KBM-7 (cell line): ENCODE measurements at places on chromosomes 13 and 19.

DNA sequence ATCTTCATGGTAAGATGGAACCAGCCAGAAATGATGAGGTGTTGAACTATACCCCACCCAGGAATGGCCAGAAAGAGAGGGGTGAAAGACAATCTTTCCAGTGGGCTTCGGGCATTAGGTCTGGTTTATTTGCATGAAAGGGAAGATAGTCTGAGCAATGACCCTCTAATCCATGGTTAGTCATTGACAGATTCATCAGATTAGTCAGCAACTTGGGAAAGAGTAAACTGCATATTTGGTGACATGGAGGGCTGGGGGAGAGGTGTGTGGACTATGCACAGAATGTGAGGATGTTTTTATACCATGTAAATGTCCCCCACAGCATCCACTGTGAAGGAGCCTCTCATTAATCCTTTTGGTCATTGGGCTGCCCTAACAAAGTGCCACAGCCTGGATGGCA lies 30.1 kb upstream of the USP12 start:
- DNase-seq = no peak

DNA sequence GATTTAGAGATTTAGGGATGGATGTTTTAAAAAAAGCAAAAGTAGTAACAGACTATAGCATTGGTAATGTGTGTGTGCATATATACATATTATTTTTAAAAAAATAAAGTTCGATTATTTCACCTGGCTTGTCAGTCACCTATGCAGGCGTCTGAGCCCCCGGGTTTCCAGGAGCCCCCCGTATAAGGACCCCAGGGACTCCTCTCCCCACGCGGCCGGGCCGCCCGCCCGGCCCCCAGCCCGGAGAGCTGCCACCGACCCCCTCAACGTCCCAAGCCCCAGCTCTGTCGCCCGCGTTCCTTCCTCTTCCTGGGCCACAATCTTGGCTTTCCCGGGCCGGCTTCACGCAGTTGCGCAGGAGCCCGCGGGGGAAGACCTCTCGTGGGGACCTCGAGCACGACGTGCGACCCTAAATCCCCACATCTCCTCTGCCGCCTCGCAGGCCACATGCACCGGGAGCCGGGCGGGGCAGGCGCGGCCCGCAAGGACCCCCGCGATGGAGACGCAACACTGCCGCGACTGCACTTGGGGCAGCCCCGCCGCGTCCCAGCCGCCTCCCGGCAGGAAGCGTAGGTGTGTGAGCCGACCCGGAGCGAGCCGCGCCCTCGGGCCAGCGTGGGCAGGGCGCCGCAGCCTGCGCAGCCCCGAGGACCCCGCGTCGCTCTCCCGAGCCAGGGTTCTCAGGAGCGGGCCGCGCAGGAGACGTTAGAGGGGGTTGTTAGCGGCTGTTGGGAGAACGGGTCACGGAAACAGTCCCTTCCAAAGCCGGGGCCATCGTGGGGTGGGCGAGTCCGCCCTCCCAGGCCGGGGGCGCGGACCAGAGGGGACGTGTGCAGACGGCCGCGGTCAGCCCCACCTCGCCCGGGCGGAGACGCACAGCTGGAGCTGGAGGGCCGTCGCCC lies 840 bp upstream of the CCNA1 start:
- no peak for DNase-seq

DNA sequence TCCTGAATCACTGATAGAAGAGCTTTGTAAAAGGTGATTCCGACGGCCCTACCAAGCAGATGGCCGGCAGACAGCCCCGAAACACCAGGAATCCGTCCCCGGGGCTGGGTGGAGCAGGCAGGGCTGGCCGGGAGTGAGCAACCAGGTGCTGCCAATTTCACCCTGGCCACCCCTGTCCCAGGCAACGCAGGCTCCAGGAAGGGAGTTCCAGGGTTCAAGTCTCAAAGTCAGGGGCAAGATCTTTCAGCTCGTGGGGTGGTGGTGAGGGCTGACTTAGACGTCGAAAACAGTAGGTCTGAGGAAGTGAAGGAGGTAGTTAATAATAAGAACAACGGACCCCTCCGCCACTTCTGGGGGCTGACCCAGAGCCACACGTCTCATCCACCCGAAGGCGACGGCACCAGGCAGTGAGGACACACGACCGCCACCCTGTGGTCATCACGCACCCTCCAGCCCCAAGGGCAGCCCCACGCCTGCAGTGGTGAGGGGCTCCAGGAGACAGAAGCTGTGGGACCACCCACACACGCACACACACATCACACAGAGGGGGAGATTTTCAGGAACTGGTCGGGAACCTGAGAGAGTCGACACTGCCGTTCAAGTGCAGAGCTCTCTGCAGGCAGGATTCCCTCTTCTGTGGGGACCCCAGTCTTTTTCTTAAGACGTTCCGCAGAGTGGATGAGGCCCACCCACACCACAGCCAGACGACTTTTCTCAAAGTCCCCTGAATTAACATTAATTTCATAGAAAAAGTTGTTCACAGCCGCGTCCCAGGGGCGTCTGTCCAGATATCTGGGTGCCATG lies 67.2 kb downstream of the SPACA7 start:
- DNase-seq = peak; percentile 18

DNA sequence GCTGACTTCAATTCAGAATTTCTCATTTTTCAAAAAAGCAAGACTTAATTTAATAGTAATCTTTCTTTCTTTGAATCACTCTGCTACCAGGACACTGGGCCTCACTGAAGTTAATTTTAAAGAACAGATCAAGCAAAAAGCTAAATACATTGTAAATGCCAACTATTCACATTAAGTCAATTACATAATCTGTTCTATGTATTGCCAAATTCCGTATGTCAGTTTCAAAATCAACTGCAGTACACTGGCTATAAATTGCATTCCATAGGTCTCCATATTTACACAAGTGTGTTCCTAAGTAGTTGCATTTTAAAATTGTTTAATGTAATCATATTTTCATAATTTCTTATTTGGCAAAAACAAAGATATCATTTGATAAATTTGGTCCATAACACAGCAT lies 10.1 kb downstream of the FOXO1 start:
- no peak for DNase-seq

DNA sequence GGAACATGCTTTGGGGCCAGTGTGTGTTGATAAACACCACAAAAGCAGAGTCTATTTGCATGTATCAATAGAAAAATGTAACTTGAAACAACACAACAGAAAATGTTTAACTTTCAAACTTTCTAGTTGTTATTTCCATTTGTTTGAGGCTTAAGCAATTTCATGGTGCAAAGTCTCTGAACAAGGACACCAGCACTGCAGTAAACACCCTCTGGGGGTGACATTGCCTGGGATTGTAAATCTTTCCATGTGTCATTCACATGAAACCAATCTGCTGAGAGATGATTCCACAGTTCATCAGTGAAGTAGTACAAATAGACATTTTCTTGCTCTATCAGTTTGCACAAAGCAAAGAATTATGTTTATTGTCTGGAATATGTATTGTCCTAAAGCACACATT lies 124.5 kb downstream of the ITGBL1 start:
- DNase-seq = no peak

- no peak for DNase-seq
These were observed 96.8 kb upstream of the VSTM2B start for GRCh38 chr19:29429021-29429420.

DNA sequence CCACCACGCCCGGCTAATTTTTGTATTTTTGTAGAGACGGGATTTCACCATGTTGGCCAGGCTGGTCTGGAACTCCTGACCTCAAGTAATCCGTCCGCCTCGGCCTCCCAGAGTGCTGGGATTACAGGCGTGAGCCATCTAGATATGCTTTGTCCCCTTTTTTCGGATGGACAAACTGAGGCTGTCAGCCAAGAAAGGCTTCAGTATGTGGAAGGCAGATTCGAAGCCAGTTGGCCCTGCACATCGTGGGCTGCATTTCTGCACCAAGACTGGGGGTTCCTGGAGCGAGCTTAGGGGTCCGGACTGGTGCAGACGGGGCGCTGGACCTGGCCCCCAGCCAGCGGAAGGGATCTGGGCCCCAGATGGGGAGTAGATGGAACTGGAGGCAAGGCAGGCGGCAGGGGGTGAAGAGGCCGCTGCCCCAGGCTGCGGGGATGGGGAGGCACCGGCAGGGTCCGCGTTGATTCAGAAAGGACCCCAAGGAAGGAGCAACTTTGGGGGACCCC lies 9.7 kb upstream of the JUND start:
- peak; percentile 37 for DNase-seq

GRCh38 chr19:45293682-45294081 lies 29.0 kb downstream of the CKM start:
- DNase-seq = no peak

DNA sequence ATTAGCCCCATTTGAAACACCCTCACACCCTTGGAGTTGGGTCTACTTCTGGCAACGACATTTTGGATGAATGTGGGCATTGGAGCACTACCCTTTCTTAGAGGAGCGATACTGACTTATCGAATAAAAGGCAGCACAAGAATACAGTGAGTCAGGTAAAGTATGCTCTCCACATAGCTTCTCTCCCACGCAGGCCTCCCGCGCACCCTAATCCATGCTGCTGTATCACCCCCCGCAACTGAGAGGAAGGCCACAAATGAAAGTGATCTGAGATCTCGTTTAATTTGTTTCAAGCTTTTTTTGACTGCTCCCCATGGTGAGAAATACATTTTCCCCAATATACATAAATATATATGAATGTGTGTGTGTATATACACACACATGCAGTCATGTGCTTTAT lies 25.4 kb upstream of the AKAP11 start:
- DNase-seq = no peak

- DNase-seq = no peak
These were observed 37.1 kb upstream of the ISYNA1 start for GRCh38 chr19:18475004-18475453.

- no peak for DNase-seq
These were observed 611.1 kb downstream of the UQCRFS1 start for GRCh38 chr19:28601723-28602440.

DNA sequence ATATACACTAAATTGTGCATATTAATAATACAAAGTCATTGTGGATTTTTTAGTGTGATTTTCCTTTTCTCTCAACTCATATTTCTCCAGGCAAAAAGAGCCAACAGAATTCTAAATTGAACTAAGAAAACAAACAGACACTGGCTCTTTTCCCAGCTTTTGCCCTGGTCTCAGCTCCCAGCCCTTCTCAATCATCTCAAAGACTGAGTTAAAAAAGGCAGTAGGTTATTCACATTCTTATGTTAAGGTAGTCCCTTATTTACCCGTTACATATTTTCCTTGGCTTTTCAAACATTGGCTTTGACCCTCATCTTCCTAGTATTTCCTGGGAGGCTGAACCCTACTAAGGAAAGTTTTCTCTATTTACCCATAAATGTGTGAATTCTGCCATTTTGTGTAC lies 753.6 kb downstream of the LIG4 start:
- no peak for DNase-seq

GRCh38 chr13:94705081-94706030 lies 7.0 kb downstream of the SOX21 start:
- no peak for DNase-seq

DNA sequence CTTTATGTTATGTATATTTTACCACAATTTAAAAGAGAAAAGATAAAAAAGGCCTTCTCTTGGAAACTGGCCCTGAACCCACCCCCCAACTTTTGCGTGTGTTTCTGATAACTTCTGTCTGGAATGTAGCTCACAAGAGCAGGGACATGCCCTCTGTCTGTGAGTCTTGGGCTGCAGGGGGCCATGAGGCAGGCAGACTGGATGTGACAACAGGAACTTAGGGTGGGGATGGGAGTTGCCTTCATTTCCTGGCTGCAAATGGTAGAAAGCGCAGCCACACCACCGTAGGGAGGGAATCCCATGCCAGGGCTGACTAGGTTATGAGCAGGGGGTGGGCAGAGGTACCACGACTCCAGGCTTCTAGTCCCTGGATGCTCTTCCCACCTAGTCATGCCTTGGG lies 21.9 kb downstream of the CILP2 start:
- DNase-seq = no peak

- DNase-seq = no peak
These were observed 57.9 kb downstream of the GADD45B start for GRCh38 chr19:2533686-2534422.

DNA sequence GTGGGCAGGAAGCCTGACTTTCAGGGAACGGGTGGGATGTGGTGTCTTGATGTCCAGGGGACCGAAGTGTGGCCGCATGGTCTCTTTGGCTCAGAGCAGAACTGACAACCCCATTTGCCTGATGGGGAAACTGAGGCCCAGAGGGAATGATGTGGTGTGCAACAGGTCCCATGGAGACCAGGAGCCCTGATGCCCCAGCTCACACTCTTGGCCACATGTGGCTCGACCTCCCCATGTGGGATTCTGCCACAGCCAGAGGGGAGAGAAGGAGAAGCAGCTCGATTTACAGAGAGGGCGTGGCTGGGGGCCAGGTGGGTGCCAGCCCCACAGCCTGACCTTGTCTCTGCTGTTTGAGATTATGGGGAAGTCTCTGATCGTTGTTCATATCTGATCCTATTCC lies 128.1 kb downstream of the TEX29 start:
- DNase-seq = no peak

DNA sequence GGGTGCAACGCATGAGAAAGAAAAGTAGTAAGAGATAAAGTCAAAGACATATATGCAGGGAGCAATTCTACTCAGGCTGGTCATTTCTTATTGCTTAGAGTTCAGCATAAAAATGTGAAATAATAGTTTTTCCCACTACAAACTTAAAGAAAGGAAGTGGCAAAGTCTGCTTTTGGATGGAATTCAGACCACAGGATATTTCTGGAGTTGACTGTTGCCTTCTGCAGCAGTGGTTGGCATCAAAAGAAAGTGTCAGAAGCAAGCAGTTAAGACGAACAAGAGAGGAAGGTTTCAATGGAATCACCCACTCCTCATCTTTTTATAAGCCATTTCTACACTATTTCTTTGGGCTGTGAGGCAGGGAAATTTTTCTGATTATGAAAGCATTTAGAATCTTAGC lies 36.2 kb upstream of the TRPC4 start:
- no peak for DNase-seq

- DNase-seq = no peak
These were observed 14.8 kb downstream of the OLFM4 start for GRCh38 chr13:53043398-53043797.
